Activated effector memory CD4-positive, alpha-beta T cell treated with anti-CD3 and anti-CD28 coated beads, Interleukin-2, amount 50 U/mL, for 16 hours (primary cell): ENCODE measurements at places on chromosomes 12 and 14.
A peak's percentile ranks its signal among the peaks of the same experiment; 100 is the strongest.

DNA sequence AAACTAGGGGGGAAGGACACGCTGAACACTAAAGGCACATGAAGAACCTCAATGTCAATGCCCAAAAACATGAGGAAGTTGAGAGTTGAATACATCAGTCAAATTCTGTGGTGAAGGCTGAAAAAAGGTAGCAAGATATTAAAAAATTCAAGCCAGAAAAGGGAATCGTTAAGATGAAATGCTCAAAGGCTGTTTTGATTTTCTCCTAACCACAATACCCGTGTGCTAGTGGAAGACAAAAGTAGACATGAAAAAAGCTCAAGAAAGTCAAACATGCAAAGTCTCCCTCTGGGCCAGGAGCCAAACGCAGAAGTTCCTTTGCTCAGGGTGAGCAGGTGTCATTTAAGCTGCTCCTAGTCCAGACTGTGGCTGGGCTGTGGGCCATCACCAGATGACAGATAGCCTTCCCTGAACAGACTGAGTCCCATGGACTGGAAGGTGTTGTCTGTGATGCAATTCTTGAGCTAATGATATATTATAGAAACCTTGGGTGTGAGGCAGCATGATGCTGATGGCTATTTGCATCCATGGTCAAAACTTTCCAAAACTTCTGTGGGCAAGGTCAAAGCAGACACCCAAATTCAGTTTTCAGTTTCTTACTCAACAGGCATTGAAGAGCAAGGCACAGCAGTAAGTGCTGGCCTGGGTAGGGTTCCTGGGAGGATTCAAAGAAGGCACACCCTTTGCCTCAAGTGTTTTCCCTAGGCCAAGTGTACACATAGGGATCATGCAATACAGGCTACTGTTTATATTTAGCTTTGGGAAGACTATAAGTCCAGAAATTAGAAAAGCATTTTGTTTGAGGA lies 81.6 kb downstream of the MYRFL start:
- DNase-seq = no peak

DNA sequence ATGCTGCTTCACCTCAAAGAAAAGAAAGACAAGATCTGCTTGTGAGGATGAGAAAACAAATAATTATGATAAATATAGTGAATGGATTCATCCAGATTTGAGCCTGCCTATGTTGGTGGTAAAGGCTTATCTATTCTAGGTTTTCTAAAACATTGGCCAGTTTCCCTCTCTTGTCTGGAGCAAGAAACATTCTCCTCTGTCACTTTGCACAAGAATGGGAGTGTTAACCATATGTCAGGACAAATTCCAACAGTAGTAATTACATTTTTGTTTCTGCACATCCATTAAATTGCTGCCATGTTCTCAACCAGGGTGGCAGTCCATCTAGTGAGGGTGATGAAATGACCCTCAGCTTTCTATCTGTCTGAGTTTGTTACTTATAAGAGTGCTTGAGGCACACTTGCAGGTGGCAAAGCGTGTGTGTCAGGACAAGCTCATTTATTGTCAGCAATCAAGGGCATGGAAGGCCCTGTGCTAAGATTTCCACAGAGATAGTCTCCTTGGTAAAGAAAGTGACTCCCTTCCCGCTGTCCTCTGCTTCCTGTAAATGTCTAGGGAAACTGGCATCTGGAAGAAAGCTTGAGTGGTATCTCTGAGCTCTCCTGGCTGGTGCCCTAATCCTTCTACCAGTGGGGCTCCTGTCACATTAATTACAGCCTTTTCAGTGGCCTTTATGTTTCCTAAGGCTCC lies 502.1 kb upstream of the FLRT2 start:
- no peak for DNase-seq

DNA sequence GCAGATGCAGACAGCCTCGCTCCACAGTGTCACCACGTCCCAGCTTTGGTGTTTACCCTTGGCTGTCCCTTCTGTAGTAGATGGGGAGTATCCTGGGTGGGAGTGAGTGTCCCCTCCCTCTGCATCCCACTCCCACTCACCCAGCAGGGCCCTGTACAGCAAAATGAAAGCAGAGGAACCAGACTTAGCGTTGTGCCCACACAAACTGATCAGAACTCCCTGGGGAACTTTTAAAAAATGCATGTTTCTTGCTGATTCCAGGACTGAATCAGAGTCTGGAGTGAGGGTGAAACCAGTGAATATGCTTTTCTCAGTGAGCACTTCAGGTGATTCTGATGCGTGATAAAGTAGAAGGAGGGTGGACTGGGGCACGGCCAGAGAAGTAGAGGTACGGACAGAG lies 2.9 kb downstream of the ACVRL1 start:
- DNase-seq = peak; percentile 39

GRCh38 chr12:62903151-62903550 lies 31.8 kb downstream of the PPM1H start:
- DNase-seq = no peak

GRCh38 chr12:121806546-121807423 lies 3.0 kb downstream of the SETD1B start:
- no peak for DNase-seq

GRCh38 chr14:52068615-52069306 lies at the start of gene NID2:
Gene NID2, minus strand, starts transcription at chr14:52069059. Its CDS starts 65 bp downstream, at chr14:52068994.
- DNase-seq = peak; percentile 79

DNA sequence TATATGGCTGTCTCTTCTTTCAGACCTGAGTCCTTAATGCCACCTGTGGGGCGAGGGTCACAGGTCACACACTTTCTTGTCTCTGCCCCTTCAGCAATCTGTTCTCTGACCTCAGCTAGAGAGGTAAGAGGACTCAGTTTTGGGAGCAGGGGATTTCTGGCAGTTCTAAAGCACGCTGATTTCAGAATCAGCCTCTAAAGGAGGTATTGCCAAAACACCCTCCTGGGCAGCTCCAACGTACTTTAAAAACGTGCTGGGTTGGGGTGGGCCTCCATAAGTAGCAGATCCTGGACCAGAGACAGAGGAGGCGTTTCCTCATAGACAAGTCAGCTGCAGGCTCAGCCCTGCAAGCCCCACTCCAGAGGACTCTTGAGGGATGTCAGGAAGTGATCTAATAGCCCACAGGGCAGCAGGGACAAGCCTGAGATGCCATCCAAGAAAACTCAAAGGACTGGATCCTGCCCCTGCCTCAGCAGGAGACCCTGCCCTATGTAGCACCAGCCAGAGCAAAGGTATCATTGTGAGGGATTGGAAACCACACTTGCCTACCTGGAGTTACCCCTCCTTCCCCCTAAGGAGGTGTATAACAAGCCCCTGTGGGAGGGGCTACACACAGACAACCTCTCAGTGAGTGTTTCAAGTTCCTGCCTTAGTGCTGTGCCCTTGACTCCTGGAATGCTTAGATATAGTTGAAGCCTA lies 8.5 kb downstream of the CTDSP2 start:
- no peak for DNase-seq

DNA sequence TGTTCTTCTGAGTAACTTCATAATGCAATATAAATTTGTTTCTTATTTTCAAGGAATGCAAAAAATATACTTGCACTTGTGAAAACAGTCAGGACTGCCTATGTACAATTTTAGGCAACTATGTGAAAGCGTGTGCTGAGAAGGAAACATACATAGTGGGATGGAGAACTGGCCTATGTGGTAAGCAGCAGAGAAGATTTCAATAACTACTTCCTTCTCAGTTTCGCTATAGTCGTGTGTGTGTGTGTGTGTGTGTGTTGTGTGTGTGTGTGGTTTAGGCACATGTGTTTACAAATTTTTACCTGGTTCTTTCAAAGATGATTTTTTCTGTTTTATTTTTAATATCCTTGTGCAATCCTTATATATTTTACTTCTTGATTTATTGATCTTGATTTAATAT lies 211.8 kb downstream of the LRRK2 start:
- no peak for DNase-seq

DNA sequence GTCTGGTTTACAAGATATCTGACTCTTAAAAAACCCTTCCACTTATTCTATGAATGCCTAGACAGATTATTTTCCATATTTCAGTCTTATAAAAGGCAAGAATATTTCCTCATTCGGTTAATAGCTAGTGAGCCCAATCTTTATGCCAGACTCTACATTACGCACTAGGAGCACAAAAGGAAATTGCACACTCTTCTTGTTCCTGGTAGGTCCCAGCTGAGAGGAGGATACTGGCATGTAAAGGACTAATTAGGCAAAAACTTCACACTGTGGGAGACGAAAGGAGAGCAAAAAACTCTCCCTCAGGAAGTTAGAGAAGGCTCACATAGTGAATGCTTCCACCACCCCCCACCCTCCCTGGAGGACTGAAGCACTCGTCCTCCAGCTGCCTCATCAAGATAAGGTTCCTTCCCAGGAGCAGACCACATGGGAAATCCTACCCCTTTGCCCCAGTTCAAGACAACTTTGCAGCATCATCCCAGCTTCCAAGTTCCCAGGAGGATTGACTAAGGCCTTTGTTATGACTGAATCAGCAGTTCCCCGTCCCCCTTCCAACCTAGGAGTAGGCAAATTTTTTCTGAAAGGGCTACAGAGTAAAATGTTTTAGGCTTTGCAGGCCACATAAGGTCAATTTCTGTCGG lies 14.5 kb downstream of the CAPZA3 start:
- no peak for DNase-seq

GRCh38 chr14:39912192-39913100 lies 480.2 kb upstream of the FBXO33 start:
- DNase-seq = no peak

DNA sequence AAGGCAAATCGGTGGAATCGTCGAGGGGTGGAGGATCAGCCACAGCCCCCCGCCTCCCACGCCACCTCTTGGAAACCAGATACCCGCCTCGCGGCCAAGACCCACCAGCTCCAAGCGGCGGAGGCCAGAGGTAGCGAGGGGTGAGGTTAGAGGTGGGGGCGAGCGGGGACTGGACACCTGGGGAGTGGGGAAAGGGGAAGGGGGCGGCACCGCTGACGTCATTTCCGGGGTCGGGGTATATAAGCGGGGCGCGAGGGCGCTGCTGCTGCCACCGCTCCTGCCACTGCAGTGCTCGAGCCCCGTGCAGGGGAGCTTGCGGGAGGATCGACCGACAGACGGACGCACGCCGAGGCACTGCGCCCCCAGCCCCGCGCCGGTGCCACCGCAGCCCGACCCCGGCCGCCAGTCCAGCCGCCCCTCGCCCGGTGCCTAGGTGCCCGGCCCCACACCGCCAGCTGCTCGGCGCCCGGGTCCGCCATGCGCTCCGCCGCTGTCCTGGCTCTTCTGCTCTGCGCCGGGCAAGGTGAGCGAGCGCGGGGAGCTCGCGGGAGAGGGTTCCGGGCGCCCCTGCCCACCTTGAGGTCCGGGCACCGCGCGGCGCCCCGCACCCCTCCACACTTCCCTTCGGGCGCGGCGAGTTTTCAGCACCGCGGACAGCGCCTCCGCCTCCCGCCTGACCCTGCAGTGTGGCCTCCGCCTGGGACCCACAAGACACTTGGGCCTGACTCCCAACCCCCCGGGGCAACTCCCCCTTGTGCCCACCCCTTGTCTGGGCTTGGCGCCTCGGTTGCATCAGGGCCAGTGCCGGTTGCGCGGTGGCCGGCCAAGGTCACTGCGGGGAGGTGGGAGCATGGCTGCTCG lies at the start of gene CHGA:
Gene CHGA (plus strand): TSS at position 268 of the 861 bp plus-strand sequence. CDS start 210 bp downstream, at position 478.
- peak; percentile 80 for DNase-seq

DNA sequence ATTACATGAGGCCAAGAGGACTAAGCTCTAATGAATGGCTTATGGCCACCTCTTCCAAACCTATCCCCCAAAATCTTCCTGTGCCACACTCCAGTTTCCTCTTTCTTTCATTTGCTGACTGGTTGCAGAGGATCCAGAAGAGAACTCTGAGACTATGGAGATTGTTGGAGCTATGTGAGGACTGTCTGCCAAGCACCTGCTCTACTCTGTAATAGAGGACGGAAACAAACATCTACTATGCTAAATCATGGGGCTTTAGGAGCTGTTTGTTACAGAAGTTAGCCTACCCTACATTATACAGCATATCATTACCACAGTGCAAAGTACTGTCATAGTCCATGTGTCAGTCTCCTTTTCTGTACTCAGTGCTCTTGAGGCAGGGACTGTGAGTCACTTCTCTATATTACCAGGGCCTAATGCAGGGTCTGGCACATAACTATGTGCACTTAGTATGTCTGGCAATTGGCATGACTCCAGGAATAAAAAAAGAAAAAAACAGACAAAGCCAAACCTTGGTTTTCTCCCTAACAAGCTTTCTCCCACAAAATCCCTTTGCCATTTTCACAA lies 95.1 kb downstream of the RPAP3 start:
- no peak for DNase-seq

- no peak for DNase-seq
These were observed 26.5 kb downstream of the PRPF40B start for GRCh38 chr12:49649892-49650291.

- no peak for DNase-seq
These were observed 136.6 kb downstream of the OTOGL start for GRCh38 chr12:80235944-80236343.

- DNase-seq = no peak
These were observed 29.7 kb downstream of the KDM2B start for GRCh38 chr12:121550974-121551634.

DNA sequence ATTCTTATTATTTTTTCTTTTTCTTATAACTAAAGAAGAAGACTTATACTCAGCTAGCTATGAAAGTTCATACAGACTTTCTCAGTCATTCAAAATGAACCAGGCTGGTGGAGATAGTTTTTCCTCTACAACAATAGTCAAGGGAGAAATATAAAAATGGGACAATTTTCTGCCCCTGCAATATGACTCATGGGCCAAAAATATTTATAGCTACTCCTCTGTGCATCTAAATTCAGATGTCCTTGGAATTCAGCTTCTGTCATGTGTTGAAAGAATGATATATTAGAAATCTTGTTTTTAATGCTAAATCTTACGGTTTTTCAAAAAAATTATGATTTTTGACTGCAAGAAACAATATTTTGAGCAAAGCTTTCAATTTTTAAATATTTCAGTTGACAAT lies 237.2 kb upstream of the SYT10 start:
- no peak for DNase-seq

DNA sequence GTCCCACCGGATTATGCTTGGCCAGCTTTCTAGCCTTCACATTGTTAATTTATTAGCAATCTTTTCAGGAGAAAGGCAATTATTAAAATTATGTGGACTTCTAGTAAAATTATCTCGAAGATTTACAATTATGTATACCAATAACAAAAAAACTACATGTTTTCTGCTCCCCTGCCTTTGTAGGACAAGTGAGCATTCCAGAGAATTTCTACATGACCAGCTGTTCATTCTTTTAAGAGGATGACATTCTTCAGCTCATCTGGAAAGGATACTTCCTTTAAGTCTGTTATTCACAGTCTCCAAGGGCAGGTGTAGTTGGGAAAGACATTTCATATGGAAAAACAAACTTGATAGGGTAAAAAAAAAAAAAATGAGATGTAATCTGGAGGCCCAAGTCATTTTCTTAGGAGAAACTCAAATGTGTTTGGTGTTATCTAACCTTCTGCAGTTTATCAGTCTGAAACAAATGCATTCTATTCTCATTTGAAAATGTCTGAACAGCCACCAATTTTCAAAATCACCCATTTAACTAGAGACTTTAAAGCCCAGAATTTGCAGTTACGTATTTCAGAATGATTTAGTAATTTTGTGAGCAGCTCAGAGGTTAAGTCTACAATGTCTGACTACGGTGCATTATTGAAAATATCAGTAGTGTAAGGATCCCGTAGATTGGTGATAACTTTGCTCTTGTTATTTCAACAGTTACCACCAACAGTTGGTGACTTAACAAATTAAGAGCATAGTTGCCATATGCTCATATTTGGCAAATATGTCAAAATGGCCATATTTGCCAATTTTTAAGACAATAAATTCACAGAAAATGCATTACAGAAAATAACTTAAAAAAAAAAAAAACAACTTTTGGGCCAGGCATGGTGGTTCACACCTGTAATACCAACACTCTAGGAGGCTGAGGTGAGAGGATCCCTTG lies 1.8 kb upstream of the PHLDA1 start:
- DNase-seq = no peak

- DNase-seq = peak; percentile 85
These were observed 586 bp downstream of the TTC6 start for GRCh38 chr14:37595809-37596621.
